ENCODE measurements at places on chromosomes 12 and 14.

- no peak for DNase-seq
These were observed 77.0 kb downstream of the BICD1 start for GRCh38 chr12:32183650-32184049.

DNA sequence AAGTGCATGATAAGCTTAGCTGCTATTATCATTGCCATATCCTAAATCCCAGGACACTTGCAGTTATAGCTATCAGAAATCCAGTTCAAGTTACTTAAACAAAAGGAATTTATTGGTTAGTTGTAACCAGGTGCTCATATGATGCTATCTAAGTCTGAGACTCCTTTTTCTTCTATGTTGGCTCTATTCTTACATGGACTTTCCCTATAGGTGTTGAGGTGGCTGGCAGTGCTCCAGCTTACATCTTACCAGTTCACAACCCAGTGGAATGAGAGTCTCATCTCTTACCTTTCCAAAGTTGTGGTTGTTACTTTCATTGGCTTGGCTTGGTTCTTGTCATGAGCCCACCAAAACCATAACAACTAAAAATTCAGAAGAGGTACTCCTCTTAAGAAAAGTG, 94.6 kb downstream of the DACT1 start:
- no peak for DNase-seq

DNA sequence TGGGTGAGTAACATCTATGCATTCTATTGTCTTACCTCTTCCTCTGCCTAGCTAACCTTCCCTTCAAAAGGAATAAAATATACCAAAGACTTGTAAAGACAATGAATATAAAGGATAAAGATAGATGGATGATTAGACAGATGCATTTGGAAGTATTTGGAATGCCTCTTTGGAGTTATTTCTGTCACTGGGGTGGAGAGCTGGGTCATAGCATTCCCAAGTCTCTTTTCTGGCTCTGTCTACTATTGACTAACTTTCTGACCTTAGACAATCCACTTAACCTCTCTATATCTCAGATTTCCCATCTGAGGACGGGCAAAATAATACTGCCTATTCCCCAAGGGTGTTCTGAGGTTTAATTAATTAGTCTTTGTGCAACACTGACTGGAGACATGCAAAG, 517.4 kb downstream of the DIO2 start:
- no peak for DNase-seq

DNA sequence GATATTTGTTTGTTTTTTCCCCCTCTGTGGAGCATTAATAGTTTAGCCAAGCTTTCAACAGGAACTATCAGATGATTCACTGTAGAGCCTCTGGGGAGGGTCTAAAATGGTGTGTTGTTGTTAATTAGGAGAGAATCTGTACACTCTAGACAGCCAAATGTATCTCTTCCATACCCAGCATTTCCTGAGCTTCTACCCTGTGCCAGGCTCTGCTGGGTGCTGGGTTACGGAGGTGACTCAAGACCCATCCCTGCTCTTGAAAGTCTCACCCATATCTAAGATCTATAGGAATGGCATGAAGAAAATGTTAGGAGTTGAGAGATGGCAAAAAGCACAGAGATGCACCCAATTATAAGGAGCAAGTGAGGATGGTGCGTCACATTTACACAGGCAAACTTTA, 245.8 kb downstream of the C12orf75 start:
- DNase-seq: no peak

DNA sequence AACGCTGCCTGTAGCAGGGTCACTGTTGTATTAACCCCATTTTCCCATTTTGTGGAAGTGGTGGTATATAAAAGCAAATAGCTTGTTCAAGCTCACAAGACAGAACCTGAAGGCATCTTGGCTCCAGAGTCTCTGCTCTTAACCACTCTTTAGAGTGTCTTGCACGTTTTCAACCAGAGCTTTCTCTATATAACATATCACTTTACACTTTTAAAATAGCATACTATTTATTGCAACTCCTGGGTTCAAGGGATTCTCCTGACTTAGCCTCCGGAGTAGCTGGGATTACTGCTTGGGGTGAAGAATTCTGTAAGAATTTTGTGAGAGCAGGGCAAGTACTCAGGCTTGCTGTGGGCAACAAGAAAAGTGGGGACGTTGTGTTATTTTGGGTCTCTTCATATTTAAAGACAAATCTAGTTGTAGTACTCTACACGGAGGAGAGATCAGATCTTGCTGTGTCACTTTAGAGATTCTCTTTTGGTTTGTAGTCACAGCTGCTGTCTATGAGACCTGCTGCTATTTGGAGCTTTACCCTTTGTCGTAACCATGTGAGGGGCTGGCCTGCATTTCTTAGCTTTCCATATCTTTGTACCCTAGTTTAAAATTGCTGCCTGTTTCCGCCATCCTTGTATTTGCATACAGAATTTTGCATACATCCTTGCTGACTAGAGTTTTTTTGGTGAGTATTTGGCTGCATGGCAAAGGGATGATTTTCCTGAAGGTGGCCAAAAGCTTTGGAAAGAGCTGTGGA, 40.7 kb downstream of the WDR20 start:
- DNase-seq: no peak

DNA sequence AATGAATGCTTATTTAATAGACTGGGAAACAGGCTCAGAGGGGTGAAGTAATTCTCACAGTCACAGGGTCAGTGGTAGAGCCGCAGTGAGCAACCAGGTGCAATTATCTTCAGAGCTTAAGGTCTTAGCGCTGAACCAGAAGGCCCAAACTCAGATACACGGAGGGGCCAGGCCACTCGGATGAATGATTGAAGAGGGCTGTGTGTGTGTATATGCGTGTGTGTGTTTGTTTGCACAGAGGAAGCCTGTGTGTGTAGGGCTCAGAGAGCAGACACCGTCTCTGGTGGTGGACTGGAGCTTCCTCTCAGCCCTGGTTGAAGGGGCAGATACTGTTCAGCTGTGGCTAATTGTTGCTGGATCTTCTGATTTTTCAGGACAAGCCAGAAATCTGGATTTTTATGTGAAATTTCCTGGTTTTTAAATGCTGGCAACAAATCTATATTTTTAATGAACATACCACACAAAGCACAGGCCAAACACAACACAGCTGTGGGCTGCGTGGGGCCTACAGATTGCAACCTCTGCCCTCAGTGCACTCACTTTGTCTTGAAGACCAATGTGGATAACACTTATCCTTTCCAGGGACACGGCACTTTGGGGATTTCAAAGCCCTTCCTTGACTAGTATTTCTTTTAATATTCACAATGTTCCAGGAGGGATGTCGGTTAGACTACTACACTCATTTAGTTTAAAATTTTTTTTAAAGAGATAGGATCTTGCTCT, 94.5 kb upstream of the NRXN3 start:
- DNase-seq: no peak

DNA sequence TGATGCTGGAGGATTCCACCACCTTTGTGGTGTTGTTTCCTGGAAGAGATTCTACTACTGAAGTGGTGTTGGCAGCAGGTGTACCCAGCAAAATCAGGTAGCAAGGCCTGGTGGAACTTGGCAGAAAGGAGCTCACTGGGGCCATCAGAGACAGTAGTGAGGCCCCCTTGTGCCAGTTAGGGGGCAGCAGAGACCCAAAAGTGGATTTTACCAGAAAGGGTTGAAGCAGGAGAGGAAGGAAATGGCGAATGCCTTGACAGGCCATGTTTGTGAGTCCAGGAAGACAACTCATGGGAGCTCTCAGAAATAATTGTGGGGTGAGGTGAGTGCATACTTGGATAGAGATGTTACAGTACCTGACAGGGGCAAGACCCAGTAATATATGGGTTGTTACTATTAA, 137.7 kb upstream of the FGD4 start:
- DNase-seq: no peak

GRCh38 chr12:24379433-24379832, 430.0 kb upstream of the SOX5 start:
- DNase-seq: no peak

DNA sequence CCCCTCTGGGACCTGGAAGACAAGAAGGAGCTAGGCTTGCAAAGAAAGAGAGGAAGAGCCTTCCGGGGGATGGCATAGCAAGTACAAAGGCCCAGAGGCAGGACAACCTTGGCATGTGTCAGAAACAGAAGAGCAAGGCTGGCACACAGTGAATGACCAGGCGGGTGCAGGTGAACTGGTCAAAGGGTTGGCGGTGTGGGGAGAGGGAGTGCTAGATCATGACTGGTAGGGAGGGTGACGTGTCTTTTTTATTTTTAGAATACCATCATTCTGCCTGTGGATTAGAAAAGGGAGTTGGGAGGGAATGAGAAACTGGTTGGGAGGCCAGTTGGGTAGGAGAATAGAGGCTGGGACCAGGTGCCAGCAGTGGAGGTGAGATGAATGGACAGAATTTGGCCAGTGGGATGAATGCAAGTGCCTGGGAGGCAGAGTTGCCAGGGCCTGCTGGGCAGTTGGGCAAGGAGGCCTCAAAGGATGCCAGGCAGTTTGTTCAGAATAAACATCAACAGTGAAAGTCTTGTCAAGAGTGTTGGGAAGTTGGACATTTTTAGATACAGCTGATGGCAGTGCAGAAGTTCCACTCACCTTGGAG, 168.3 kb downstream of the CACNA1C start:
- no peak for DNase-seq

GRCh38 chr12:110549716-110550115, 33.4 kb downstream of the PPTC7 start:
- DNase-seq: no peak

DNA sequence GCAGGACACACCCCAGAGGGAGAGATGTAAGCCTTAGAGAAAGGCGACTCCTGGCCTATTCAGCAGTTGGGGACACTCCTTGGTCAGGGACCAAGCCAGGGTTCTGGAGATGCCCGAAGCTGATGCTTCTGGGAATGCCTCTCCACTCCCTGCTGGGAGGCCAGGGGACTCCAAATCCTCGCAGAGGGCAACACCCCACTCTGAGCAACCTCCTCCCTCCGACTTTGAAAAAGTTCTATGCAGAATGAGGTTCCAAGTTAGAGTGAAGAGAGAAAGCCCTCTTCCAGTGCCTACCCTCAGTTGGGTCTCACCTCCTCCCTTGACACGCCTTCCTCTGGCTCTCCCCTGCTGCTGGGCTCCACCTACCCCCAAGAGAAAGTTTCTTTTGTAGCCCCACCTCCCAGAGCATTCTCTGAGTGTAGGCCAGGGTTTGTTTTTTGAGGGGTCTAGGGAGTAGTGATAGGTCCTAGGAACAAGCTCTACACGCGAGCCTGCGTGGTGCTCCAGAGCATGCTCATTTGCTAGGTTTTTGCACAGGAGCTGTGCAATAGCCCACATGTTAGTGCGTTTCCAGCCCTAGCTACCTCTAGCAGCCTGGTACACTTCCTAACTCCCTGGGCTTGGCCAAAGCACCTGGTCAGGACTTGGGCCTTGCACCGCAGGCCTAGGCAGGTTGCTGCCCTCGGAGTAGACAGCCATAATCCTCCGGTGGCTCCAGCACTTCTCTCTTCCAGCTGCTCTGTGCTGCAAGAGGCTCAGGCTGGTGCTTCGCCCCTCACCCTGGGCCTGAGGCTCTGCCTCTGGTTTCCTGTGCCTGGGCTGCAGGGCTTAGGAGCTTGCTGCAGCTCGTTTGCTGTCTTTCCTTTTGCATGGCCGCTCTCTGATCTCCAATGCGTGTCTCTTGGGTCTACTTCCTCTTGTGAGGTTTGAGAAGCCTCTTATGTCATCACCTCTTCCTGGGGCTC, 590 bp upstream of the CEBPE start:
- no peak for DNase-seq

DNA sequence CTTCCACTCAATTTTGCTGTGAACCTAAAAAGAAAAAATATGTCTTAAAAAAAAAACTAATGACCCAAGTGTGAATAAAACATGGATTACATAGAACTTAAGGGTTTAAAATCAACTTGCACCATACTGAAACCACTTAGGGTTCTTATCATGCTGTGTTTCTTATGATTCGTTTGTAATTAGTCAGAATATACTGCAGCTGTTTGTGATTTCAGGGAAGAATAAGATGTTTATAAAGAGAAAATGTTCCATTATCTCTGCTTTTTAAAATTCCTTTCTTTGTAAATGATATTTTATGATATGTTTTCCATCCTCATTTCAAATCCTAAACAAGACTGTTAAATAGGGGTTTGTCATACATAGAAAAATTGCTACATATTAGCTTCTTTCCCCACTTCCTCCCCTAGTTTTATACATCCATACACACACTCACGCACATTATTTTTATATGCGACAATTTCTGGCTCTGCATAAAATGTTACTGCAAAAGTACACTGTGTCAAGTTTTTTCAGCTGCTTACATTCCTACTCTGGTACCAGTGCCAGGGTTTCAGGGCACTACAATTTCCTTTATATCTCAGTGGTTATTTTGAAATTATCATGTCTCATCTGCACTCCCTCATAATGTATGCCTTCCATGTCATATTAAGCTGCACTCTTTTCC, 275.2 kb upstream of the GARIN6 start:
- no peak for DNase-seq

DNA sequence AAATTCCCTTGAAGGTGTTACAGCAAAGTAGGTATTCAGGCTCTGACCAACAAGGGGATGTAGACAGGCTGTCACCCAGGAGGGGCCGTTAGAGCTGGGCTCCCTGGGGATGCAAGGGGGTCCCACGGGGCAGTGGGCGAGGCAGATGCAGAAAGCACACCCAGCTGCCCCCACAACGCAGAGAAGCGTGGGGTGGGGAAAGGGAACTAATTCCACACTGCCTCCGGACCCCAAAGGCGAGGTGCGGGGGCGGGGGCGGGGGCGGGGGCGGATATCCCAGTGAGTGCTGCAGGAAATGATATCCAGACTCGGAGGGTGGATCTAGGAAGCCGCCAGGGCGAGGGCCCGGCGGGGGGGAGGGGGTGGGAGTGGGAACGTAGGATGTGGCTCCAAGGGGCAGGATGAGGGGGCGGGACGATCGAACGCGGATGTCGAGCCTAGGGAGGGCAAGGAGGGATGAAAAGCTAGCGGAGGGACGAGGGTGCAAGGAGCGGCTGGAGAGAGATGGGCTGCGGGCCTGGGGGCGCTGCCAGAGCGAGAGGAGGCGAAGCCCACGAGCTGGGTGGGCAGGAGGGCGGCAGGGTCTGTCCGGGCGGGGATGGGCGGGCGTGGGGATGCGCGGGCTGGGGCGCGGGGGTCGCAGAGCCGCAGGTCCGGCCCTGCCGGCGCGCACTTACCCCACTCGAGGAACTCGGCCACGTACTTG, 874 bp downstream of the CDC42BPB start:
- no peak for DNase-seq

- DNase-seq: no peak
These were observed 8.2 kb upstream of the FOXG1 start for GRCh38 chr14:28758253-28758884.
